Activated CD4-positive, alpha-beta memory T cell treated with anti-CD3 and anti-CD28 coated beads, Interleukin-2, amount 10 ng/mL, durations not matched to agents 7 days and 5 days (primary cell): ENCODE measurements at places on chromosomes 3 and 15. TPM values are rescaled to one million over a fixed set of nuclear protein-coding genes. Genes with fewer than 3 reads are reported as not detected.

DNA sequence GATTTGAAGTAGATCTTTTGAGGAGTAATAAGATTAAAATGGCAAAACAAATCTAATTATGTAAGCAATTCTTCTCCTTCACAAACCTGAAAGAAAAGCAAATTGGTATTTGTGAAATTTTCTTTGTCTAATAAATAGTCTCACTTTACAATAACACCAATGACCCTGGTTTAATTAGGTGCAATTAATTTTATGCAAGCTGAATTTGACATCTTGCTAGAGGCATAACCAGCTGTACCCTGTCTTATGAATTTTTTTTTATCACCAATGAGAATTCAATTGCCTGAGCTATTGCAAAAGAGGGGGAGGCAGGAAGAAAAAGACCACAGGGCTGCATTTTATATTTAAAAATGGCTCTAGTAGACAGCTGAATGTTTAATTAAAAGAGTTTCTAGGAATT lies 113.5 kb upstream of the IL12A start:
- no peaks in the 10 kb centered on the region for H3K36me3 ChIP-seq
- H3K27ac ChIP-seq = no peak overlapping the region
- no peak overlapping the region for H3K4me3 ChIP-seq
- H3K27me3 ChIP-seq = peaks cover 8% of the 10 kb centered on the region

Gene IL1RAP
- total RNA-seq = 15.2 TPM

GRCh38 chr3:53791317-53791716 lies 54.9 kb downstream of the CHDH start:
- no peak for DNase-seq
- H3K4me3 ChIP-seq = no peak overlapping the region
- H3K27me3 ChIP-seq = peaks cover 45% of the 10 kb centered on the region
- no peaks in the 10 kb centered on the region for H3K4me1 ChIP-seq
- no peaks in the 10 kb centered on the region for H3K36me3 ChIP-seq

Gene CDC25A
- 19.6 TPM for total RNA-seq

- no peak overlapping the region for H3K4me3 ChIP-seq
- H3K27ac ChIP-seq = no peak overlapping the region
- no peak for DNase-seq
Measured at GRCh38 chr3:132443421-132443820, 26.1 kb downstream of the DNAJC13 start.

DNA sequence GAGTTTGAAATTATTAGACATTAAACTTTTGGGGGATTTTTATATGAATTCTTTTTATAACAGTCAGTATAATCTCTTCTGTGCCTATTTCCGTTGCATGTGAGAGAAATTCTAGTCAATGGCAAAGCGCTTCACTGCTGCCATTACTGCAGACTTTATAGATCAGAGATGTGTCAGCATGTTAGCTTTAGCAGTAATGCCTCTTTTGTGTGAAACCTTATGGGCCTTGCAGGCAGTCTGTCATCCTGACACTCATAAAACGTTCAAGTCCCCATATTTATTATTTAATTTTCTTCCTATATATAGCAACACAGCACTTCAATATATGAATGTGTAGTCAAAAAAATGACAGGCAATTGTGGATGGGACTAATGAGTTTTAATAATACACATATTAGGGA lies 191.0 kb downstream of the NLGN1 start:
- H3K27ac ChIP-seq = no peak overlapping the region
- no peaks in the 10 kb centered on the region for H3K36me3 ChIP-seq
- H3K4me1 ChIP-seq = peaks cover 2% of the 10 kb centered on the region
- peaks cover 19% of the 10 kb centered on the region for H3K27me3 ChIP-seq
- no peak for DNase-seq

DNA sequence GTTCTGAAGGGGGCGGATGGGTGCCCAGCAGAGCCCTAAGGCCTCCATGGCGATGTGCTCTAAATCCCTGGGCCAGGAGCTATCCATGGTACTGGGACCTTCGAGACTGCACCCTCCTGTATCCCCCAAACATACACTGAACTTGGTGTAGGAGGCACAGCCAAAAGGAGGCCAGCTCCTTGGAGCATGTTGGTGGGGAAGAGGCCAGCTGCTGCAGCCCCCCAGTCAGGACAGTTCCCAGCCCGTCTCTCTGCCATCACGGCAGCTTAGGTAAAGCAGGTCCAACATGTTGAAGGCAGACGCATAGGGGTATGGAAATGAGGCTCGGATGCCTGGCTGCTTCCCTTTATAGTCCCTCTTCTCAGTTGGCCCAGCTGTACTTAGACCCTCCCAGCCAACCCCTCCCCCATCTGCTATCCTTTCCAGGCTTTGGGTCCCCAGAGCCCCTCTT lies 1.8 kb downstream of the CAMKV start:
- H3K4me1 ChIP-seq = no peaks in the 10 kb centered on the region
- H3K27me3 ChIP-seq = peaks cover 48% of the 10 kb centered on the region
- no peaks in the 10 kb centered on the region for H3K36me3 ChIP-seq
- peak; percentile 29 for DNase-seq

DNA sequence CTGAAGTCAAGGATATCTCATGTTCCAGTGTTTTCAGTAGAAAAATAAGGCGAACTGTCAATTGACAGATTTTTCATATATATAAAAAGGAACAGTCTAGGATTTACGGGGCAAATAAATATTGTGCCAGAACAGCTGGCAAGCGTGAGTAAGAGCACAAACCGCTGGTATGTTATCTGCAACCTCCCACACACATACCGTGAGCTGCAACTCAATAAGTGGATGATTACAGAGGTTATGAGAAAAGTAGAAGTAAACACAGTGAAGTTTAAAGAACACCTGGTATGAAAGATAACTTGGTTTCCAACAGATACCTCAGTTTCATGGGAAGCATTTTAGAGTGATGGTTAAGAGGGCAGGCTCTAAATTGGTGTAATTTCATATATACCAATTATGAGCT lies 733.4 kb downstream of the TUSC7 start:
- H3K27ac ChIP-seq = no peak overlapping the region
- H3K27me3 ChIP-seq = no peaks in the 10 kb centered on the region
- no peaks in the 10 kb centered on the region for H3K36me3 ChIP-seq
- no peak overlapping the region for H3K4me3 ChIP-seq

DNA sequence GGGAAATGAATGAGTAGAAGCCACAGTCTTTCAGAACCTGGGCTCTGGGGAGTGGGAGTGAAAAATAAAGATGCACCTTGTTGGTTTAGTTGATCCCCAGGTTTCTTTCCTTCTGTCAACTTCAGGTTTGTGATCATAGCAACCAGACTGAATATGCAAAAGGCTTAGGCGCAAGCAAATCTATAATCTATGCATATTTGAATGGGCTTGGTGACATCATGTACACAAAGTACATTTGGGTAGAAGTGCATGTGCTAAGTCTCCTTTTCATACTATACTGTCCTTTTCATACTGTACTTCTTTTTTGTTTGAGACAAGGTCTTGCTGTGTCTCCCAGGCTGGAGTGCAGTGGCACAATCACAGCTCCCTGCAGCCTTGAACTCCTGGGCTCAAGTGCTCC lies 132.4 kb upstream of the C2CD4B start:
- H3K27ac ChIP-seq = no peak overlapping the region
- H3K4me1 ChIP-seq = no peaks in the 10 kb centered on the region
- no peak overlapping the region for H3K4me3 ChIP-seq
- DNase-seq = no peak
- H3K27me3 ChIP-seq = peaks cover 21% of the 10 kb centered on the region

DNA sequence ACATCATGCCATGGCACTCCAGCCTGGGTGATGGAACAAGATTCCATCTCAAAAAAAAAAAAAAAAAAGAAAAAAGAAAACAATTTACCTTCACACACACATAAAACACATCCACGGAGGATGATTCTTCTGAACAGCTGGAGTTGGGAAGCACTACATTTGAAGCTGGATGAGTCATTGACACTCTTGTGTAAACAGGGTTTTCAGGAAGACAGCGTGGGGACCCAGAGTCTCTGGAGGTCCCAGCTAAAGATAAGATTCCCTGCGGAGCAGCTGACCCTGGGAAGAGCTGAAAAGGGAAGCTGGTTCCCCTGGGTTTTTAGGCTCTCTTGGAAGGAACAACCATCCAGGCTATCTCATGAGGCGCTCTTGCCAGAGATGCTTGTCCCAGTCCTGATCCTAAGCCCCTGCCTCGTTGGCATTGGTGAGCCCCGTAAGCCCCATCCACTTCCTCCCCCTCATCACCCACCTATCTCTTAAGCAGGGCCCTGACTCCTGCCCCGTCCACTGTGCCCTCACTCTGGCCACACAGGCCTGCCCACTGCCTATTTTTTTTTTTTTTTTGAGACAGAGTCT lies 32.0 kb upstream of the FURIN start:
- H3K27ac ChIP-seq = peak overlapping the region; percentile 90
- DNase-seq = no peak
- H3K4me1 ChIP-seq = peaks cover 82% of the 10 kb centered on the region
- H3K36me3 ChIP-seq = peaks cover 22% of the 10 kb centered on the region
- H3K4me3 ChIP-seq = peak overlapping the region; percentile 79

- H3K27ac ChIP-seq = no peak overlapping the region
- no peak for DNase-seq
- H3K27me3 ChIP-seq = peaks cover 25% of the 10 kb centered on the region
- no peaks in the 10 kb centered on the region for H3K4me1 ChIP-seq
- H3K4me3 ChIP-seq = no peak overlapping the region
Measured at GRCh38 chr15:73382115-73382514, 13.4 kb upstream of the HCN4 start.

DNA sequence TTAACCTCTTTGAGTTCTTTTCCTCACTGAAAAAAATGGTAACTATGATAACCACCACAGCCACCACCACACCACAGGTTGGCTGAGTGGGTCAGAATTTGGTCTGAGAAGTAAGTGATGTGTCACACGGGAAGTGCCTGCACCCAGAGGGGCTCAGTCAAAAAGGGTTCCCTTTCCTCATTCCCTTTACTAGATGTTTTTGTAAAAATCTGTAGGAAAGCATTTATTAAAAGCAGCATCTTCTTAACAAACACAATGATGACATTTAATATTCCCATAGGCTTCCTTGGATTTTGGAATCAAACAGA lies 23.2 kb downstream of the CFAP92 start:
- peaks cover 10% of the 10 kb centered on the region for H3K4me1 ChIP-seq
- no peak overlapping the region for H3K27ac ChIP-seq
- peak; percentile 32 for DNase-seq
- H3K36me3 ChIP-seq = no peaks in the 10 kb centered on the region
- H3K4me3 ChIP-seq = no peak overlapping the region

GRCh38 chr15:58070801-58071418 lies 5.4 kb upstream of the ALDH1A2 start:
- DNase-seq = peak; percentile 48
- H3K27ac ChIP-seq = no peak overlapping the region
- H3K4me3 ChIP-seq = no peak overlapping the region
- H3K27me3 ChIP-seq = peaks cover 27% of the 10 kb centered on the region
- H3K36me3 ChIP-seq = no peaks in the 10 kb centered on the region

DNA sequence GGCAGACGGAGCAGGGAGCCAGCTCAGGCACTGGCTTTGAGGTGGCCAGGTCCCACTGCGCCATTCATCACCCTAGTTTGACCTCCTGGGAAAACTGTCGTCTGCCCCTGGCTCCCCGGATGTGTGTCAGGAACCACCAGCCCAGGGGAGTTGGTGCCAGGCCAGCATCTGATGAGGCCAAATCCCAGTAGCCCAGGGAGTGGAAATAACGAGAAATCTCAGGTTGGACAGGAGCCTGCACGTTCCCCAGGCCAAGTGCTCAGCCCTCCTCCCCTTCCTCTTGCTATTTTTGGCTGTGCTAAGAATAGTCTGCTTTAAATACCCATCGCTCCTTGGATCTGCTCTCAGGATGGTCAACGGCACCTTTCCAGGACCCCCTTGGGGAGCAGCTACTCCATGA lies 93.1 kb upstream of the RPL32 start:
- peaks cover 6% of the 10 kb centered on the region for H3K4me1 ChIP-seq
- no peaks in the 10 kb centered on the region for H3K27me3 ChIP-seq

Gene C3orf70
- total RNA-seq = not detected

- H3K4me1 ChIP-seq = no peaks in the 10 kb centered on the region
- H3K4me3 ChIP-seq = no peak overlapping the region
- H3K27me3 ChIP-seq = peaks cover 4% of the 10 kb centered on the region
- H3K27ac ChIP-seq = no peak overlapping the region
- H3K36me3 ChIP-seq = no peaks in the 10 kb centered on the region
Measured at GRCh38 chr15:100529556-100529955, 806 bp upstream of the CERS3 start.

DNA sequence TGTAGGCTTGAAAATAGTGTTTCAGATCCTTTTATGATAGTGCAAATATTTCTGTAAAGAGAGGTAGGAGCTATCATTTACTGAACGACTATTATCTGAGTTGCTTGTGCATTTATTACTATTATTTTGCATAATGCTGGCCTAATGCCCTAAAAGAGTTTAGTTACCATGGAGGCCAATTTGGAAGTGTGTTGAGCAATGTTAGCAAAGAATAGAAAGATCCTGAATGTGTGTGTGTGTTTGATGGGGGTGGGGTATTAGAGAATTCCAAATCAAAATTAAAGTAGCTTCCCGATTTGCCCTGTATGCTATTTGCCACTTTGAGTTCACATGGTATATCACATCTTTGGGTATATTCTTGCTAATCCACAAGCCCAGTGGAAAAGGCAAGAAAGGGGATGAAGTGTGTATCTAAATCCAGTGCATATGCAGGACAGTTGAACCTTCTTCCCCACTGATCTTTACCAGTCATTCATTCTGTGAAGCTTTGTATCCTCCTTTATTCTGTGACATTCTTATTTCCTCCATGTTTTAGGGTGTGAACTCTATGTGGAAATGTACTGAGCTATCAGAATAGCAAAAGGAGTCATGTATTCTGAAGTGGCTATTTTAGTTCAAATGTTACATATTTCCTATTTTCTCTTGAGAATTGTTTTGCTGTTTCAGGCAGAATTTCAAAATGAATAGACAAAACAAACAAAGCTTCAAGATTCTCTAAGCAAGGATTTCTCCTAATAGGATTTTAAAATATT lies 45.7 kb upstream of the PLSCR5 start:
- no peaks in the 10 kb centered on the region for H3K4me1 ChIP-seq
- no peak for DNase-seq
- no peak overlapping the region for H3K4me3 ChIP-seq
- no peaks in the 10 kb centered on the region for H3K36me3 ChIP-seq
- no peak overlapping the region for H3K27ac ChIP-seq

DNA sequence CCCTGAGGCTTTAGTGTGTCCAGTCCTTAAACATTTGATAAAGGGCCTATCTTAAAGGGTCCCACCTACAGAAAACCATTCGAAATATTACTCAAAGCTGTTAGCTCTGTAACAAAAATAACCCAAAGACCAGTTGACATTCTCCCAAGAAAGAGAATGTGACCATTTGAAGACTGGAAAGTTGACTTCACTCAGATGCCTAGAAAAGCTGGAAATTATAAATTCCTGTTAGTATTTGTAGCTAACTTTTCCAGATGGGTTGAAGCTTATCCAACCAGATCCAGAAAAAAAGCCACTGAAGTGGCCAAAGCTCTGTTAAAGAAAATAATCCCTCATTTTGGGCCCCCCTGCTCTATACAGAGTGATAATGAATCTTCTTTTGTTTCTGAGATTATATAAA lies 408.4 kb downstream of the PLOD2 start:
- no peaks in the 10 kb centered on the region for H3K36me3 ChIP-seq
- DNase-seq = no peak
- no peak overlapping the region for H3K27ac ChIP-seq
- H3K4me3 ChIP-seq = no peak overlapping the region

- H3K27me3 ChIP-seq = no peaks in the 10 kb centered on the region
- no peaks in the 10 kb centered on the region for H3K36me3 ChIP-seq
- no peak overlapping the region for H3K4me3 ChIP-seq
- no peak overlapping the region for H3K27ac ChIP-seq
- H3K4me1 ChIP-seq = no peaks in the 10 kb centered on the region
Measured at GRCh38 chr3:14513566-14514322, 26.4 kb downstream of the GRIP2 start.

Gene DAZL
- not detected for total RNA-seq
